Activated naive CD4-positive, alpha-beta T cell (primary cell): ENCODE measurements at places on chromosomes 11 and 22.
A peak's percentile ranks its signal among the peaks of the same experiment; 100 is the strongest.

DNA sequence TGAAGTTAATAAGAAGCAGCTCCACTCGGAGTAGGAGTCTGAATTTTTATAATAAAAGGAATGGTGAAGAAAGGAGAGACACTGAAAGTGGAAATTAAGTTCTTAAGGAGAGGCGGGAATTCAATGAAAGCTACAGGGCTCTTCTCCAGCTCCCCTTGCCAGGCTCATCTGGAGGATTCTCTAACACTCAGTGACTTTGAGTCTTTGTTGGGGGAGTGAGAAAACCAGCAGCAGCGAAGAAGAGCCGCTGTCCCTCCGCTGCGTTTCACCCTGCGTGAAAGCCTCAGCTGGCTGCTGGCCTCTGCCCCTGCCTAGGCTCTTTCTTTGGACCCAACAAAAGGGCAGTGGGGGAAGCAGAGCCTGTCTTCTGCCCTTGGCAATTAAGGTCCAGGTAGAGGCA is 113.0 kb downstream of the NTM start:
- no peak for DNase-seq

- peak; percentile 49 for DNase-seq
These were observed 2.2 kb upstream of the WDR74 start for GRCh38 chr11:62841361-62842170.

GRCh38 chr11:924406-925157 is 1.1 kb upstream of the AP2A2 start:
- no peak for DNase-seq

- no peak for DNase-seq
These were observed 63.8 kb downstream of the IMMP1L start for GRCh38 chr11:31445621-31446020.

- no peak for DNase-seq
These were observed 913.6 kb downstream of the NTM start for GRCh38 chr11:132284048-132284447.

DNA sequence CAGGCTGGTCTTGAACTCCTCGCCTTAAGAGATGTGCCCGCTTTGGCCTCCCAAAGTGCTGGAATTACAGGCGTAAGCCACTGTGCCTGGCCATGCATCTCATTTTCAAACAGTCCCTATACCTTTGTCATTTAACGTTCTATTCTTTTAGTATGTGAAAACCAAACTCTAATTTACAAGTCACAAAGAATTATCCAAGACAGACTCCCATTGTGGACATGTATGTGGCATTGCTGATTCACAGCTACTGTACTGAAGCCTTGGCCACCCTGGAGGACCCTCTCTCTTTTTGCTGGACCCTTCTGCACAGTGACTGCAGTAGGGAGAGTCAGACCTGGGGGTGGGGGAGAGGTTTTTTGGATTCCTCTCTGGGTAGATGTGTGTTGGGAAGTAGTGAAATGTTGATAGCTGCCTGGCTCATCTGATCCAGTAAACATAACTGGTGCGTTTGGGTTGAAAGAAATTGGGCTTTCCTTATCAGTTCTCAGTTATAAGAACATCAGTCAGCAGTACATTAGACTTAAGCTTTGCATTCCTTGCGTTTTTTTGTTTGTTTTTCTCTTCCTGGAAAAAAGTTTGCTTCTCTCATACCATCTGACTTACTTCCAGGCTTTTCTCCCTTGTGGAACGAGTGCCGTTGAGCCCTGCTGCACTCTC is 65.9 kb downstream of the MED15 start:
- DNase-seq, result no peak

DNA sequence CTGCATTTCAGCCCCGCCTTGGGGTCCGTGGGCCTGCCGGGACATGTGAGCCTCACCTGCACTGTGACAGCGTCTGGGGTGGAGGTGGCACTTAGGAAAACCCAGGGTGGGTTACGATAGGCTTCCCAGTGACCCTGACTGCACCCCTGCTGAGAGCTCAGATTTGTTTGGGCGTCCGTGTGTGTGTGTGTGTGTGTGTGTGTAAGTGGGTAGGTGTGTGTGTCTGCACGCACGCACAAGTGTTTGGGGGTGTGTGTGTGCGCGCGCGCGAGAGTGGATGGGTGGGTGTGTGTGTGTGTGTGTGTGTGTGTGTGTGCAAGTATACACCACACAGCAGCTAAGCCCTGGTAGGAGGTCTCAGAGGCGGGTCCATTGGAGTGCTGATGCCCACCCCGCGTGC is 12.1 kb upstream of the ARHGAP8 start:
- no peak for DNase-seq

- no peak for DNase-seq
These were observed 1.8 kb downstream of the RASSF10 start for GRCh38 chr11:13010749-13011465.

DNA sequence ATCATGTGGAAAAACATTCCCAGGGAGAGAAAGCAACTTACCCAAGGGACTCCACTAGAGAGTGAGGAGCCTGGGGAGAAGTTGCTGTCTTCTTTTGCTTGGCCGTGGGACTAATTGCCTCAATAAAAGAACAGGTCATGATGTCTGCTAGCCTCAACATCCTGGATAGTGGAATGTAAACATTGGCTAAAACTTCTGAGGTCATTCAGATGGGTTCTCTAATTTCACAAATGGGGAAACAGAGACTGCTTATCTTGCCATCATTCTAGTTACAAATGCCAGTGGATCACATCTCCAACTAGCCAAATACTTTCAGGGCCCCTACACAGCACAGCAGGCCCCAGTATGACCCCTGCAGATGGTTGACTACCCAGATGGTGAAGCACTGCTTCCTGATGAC is 28.4 kb upstream of the PAMR1 start:
- no peak for DNase-seq

DNA sequence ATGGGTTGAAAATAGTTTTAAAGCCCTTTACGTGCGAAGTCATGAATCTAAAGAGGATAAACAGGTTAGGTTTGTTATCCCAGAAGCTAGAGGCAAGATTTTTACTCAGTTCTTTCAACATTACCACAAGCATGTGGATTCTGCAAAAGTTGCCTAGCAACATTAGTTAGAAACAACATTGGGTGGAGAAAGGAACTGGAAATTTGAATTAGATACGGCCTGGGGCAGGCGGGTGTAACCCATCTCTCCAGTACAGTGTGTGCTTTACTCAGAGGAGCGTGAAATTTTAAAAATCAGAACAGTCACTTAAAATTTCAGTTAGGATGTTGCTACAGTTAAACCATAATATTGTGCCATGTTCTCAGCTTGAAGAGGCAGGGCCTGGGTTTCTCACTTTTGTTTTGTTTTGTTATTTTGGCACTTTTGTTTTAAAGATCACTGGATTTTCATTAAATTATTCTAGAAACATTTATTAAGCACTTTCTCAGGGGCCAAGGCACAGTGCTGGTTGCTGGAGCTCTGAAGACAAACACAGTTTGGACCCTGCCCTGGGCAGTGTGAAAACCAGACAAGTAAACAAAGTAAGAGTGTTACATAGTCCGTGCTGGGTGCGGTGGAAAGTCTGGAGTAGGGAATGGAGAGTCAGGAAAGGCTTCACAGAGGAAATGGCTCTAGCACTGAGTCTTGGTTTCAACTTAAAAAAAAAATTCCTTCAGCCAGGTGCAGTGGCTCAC is 4.4 kb upstream of the WEE1 start:
- no peak for DNase-seq

- no peak for DNase-seq
These were observed 6.2 kb upstream of the LRFN4 start for GRCh38 chr11:66850588-66851238.

GRCh38 chr22:50148166-50148500 is 22.4 kb upstream of the PANX2 start:
- no peak for DNase-seq

DNA sequence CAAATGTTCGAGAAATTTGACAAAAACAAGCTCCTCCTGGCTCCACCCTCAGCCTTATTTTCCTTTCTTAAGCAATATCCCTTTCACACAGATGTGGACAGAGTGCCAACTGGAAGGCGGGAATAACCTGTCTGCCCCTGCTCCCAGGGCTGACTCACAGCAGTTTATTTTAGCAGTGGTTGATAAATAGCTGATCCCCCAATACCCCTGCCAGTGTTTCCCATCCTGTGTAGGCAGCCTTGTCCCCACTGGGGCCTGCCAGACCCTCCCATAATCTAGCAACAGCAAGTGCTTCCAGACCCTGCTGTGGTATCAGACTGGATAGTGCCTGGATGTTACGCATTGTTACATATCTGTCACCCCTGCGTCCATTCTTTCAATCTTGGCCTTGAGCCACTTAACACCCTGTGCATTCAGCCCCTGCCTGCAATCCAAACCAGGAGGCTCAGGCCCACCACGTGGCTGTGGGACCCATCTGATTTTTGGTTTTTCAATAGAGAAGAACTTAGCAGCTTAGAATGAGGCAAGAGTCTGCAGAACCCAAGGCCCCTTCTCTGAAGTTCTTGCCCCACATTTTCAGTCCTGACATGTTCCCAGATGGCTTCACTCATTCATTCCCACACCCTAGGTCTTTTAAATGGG is 53.7 kb downstream of the PARVA start:
- no peak for DNase-seq

DNA sequence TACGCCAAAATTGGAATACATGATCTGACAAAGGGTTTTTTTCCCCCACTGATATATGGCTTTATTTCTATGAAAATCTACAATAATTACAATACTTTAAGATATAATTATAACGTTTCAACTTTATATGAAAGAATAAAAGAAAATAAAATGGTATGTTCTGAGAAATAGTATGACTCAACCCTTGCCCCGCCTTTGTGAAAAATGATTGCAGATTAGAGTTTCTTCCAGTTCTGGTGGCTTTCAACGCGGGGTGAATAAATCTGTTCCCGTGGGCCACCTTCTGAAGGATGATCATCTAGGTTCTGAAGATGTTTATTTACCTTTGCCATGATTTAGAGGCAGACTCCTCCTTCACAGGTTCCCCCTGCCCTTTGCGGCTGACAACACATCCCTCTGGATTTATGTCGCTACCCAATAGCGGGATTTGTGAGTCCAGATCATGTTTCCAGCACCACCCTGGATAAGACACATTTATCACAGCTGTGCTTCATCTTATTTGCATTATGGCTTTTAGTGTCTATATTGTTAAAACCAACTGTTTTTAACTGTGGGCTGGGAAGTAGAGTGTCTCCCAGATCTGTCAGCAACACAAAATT is 607.0 kb upstream of the KIRREL3 start:
- DNase-seq, result no peak

GRCh38 chr11:120136356-120136755 is 1.6 kb downstream of the TRIM29 start:
- no peak for DNase-seq

GRCh38 chr11:85661972-85662664 is 2.8 kb downstream of the CREBZF start:
- DNase-seq, result no peak

DNA sequence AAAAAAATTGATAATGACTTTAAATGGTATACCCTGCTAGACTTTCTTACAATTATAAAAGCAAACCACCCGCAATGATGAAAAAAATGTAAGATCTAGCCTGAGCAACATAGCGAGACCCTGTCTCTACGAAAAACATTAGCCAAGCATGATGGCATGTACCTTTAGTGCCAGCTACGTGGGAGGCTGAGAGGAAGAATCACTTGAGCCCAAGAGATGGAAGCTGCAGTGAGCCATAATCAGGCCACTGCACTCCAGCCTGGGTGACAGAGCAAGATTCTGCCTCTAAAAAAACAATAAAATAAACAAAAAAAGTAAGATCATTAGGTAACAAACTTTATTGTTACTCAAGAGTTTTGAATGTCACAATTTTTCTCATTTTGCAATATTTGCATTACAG is 39.2 kb downstream of the KMT5B start:
- DNase-seq, result no peak

DNA sequence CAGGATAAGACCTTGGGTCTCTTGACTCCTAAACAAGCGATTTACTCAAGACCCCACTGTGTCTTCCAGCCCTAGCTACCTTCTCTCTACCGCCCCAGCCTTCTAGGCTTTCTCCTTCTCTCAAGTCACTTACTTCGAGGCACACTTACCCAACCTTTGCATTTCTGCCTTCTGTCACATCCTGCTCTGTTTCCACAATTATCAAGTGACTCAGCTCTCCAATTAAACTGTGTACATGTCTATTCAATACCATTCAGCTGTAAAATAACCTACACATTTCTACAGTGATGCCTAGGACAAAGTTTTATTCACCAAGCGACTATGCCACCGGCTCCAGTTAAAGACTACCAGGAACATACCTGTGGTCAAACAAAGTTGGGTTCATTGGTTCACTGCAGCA is 69.0 kb downstream of the LARGE1 start:
- no peak for DNase-seq

GRCh38 chr11:66920978-66921784 is 37.0 kb downstream of the PC start:
- no peak for DNase-seq

GRCh38 chr11:81839976-81840375 is 893.7 kb downstream of the FAM181B start:
- no peak for DNase-seq

- DNase-seq, result no peak
These were observed 229.9 kb downstream of the ST3GAL4 start for GRCh38 chr11:126585388-126585773.

GRCh38 chr22:40585310-40585751 is 51.2 kb downstream of the MRTFA start:
- no peak for DNase-seq

DNA sequence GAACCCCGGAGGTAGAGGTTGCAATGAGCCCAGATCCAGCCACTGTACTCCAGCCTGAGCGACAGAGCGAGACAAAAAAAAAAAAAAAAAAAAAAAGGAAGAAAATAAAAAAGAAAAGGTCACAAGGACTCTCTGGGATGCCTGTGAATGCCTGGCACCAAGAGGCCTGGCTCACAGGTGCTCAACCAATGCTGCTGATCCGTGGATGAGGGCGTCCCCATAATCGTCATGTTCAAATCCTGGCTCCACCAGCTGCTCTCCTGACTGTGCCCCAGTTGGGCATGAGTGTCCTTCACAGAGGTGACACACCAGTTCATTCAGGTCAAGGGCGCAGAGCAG is 645 bp upstream of the GAS2L1 start:
- no peak for DNase-seq

- no peak for DNase-seq
These were observed 3.2 kb upstream of the PTDSS2 start for GRCh38 chr11:446891-447290.

- no peak for DNase-seq
These were observed 8.2 kb upstream of the OR9I1 start for GRCh38 chr11:58133309-58134076.

DNA sequence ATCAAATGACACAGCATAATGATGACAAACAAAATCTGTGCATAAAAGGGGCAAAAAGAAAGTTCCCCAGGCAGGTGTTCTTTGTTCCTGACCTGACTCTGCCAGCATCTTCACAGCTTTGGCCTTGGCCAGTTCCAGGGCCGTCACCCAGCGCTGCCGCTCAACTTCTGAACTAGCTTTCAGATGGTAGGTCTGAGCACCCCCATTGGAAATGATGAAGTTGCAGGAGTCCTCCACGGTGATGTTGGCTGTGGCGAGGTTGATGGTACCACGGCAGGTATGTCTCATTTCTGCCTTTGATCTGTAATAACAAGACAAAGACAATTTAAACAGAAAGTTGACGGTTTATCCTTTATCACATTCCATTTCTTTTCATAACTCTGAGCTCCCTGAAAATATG is 5.3 kb downstream of the OSBP start:
- DNase-seq, result no peak
